Smooth muscle cell of the coronary artery (primary cell): ENCODE measurements at places on chromosomes 13 and 19. TPM values are rescaled to one million over a fixed set of nuclear protein-coding genes. Genes with fewer than 3 reads are reported as not detected.

Gene CASP14
- not detected in 2 replicates for total RNA-seq

Gene ZNF506
- 7.6 and 7.8 TPM in 2 replicates for total RNA-seq

Gene CGB8
- not detected in 2 replicates for total RNA-seq

Gene KLK7
- not detected in 2 replicates for total RNA-seq
